CD4-positive, alpha-beta memory T cell (primary cell): ENCODE measurements at places on chromosomes 1 and 21. TPM values are rescaled to one million over a fixed set of nuclear protein-coding genes. Genes with fewer than 3 reads are reported as not detected.
A peak's percentile ranks its signal among the peaks of the same experiment; 100 is the strongest.

- no peaks in the 10 kb centered on the region for H3K27me3 ChIP-seq
- H3K4me1 ChIP-seq, result no peaks in the 10 kb centered on the region
- no peaks in the 10 kb centered on the region for H3K36me3 ChIP-seq
- DNase-seq, result no peak
These were observed 184.0 kb upstream of the C1orf174 start for GRCh38 chr1:4084048-4084431.

- DNase-seq, result no peak
- no peaks in the 10 kb centered on the region for H3K36me3 ChIP-seq
- H3K4me1 ChIP-seq, result no peaks in the 10 kb centered on the region
- no peaks in the 10 kb centered on the region for H3K27me3 ChIP-seq
These were observed 109.1 kb upstream of the HOOK1 start for GRCh38 chr1:59705466-59706302.

DNA sequence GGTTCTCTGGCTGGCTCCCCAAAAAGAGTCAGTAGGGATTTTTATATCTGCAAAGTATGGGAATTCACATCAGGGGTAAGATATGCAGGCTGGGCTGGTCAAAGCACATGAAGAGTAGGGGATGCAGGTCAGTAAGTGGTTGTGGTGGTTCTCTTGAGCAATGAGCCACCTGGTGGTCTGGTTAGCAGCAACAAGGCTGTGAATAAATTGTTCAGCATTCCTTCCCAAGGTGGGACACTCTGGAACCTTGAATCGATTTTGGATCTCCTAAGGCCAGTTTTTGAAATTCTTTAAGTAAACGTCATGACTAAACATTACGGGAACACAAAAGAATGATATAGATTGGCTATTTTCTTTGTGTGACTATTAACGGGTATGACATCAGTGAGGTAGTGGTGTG lies 563.0 kb upstream of the NEGR1 start:
- no peaks in the 10 kb centered on the region for H3K27me3 ChIP-seq
- H3K36me3 ChIP-seq, result no peaks in the 10 kb centered on the region
- no peak for DNase-seq
- H3K4me3 ChIP-seq, result no peak overlapping the region
- no peak overlapping the region for H3K27ac ChIP-seq
- H3K4me1 ChIP-seq, result no peaks in the 10 kb centered on the region

GRCh38 chr1:69305621-69306020 lies 262.1 kb upstream of the LRRC7 start:
- H3K4me3 ChIP-seq, result no peak overlapping the region
- H3K27me3 ChIP-seq, result no peaks in the 10 kb centered on the region
- no peak for DNase-seq
- no peak overlapping the region for H3K27ac ChIP-seq

DNA sequence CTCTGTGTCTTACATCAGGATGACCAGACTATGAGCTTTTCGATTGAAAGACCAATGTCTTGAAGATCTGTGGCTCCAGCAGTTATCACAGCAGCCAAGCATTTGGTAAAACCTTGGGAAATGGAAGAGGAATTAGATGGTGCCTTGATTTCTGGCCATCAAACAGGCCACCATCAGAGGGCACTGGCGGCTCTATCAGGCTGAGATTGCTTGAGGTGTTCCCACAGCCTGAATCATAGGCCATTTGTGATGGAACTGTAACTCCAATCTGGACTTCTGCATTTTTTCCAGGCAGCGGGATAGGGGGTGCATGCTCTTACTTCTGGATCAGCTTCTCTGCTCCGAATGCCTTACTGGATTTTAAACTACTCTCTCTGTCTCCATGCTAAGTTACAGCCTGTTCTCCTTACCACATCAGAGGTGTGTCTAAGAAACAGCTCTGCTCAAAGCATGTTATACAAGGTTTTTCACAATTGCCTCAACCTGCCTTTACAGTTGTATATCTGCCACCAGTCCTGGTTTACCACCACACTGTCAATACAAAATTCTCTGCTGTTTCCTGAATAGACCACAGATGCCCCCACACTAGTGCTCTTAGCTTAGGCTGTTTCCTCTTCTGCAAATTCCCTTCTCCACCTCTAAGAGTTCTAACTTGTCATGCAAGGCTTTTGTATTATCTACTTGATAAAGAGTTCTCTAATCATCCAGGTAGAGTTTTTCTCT lies 180.9 kb downstream of the PTGER3 start:
- H3K36me3 ChIP-seq, result no peaks in the 10 kb centered on the region
- no peaks in the 10 kb centered on the region for H3K4me1 ChIP-seq
- no peak overlapping the region for H3K27ac ChIP-seq

DNA sequence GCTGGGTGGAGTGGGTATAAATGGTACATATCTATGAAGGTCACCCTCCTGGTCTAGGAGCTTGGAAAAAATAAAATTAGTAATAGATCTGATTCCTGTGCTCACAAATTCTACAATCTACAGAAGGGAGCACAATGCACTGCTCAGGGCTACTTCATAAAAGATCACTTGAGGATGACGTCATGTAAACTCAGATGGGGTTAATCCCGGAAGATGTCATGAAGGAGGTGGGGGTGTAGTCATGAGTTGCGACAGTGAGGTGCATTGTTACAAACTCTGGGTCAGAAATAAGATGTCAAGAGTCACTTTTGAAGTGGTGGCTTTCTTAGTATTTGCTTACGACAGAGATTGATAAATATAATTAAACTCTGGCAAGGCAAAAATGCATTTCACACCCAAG lies 68.2 kb downstream of the LHX9 start:
- H3K27me3 ChIP-seq, result no peaks in the 10 kb centered on the region
- H3K36me3 ChIP-seq, result no peaks in the 10 kb centered on the region
- H3K4me3 ChIP-seq, result no peak overlapping the region

DNA sequence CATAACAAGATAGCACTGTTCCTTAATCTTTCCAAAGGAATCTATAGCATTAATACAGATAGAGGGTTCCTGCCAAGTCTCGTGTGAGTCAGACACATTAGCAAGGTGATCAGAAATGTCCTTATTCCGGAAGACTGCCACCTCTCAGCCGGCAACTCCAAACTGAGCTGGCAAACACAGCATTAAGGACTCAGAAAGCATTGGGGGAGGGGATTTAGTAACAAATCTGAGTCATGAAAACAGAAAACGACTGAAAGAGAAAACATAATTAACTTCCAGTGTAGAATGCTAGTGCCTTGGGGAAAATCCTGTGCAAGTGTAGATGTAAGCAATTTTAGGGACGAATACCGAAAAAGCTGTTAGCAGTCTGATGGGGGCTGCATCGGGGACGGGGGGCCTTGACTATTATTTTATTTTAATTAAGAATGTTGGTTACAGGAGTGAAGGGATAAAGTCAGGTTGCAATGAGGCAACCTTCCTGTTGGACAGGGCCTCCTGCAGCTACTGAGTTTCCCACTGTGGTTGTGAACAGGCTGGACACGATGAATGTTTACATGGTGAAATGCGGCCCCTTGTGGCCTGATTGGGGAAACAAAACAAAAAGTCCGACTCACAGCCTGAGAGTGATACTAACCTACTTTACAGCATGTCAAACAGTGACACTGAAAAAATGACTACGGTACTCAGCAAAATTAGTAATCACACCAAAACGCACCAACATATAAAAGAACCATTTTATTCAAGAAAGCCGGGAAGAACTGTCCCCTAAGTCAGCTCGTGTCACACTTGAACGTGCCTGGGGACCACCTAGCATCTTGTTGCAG lies 20.7 kb downstream of the MIS18A start:
- no peaks in the 10 kb centered on the region for H3K36me3 ChIP-seq
- peaks cover 4% of the 10 kb centered on the region for H3K27me3 ChIP-seq
- no peaks in the 10 kb centered on the region for H3K4me1 ChIP-seq

GRCh38 chr1:37794372-37795339 lies 1.0 kb downstream of the MANEAL start:
- no peak for DNase-seq
- no peaks in the 10 kb centered on the region for H3K36me3 ChIP-seq
- peaks cover 13% of the 10 kb centered on the region for H3K4me1 ChIP-seq
- H3K27me3 ChIP-seq, result no peaks in the 10 kb centered on the region
- no peak overlapping the region for H3K4me3 ChIP-seq

GRCh38 chr1:15176898-15177665 lies 23.5 kb downstream of the TMEM51 start:
- peaks cover 6% of the 10 kb centered on the region for H3K4me1 ChIP-seq
- H3K27me3 ChIP-seq, result no peaks in the 10 kb centered on the region
- DNase-seq, result no peak
- H3K36me3 ChIP-seq, result no peaks in the 10 kb centered on the region
- no peak overlapping the region for H3K27ac ChIP-seq
- no peak overlapping the region for H3K4me3 ChIP-seq

- H3K4me1 ChIP-seq, result no peaks in the 10 kb centered on the region
- H3K27me3 ChIP-seq, result no peaks in the 10 kb centered on the region
- H3K27ac ChIP-seq, result no peak overlapping the region
- no peak for DNase-seq
- H3K4me3 ChIP-seq, result no peak overlapping the region
These were observed 108.0 kb downstream of the PGBD5 start for GRCh38 chr1:230317823-230318819.

DNA sequence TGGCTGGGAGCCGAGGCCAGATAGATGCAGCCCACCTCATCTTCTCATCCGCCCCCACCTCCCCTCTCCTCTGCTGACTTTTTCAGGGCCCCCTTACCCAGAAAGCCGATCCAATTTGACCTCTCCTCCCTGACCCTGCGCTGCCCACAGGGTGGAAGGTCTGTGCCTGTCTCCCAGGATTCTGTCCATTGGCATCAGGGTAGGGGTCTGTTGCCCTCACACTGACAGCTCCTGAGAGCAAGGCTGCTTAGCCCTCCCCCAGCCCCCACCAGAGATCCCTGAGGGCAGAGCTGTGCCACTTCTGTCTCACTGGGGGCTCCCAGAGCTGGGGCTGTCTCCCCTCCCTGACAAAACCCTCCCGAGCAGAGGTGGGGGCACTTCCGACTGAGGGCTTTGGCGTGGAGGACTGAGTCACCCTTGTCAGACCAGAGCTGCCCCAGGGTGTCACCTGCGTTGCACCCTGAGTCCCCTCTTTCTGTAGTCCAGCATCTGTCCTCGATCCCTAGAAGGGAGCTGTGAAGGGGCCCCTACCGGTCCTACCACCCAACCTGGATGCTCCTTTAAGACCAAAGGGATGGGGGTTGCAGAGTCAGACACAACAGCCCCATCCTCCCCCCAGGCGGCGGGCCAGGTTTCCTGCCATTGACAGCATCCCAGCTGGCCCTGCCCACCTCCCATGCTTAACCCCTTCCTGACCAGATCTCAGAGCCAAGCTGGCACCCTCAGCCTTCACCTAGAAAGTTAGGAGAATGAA lies 2.4 kb upstream of the FAM110D start:
- no peaks in the 10 kb centered on the region for H3K4me1 ChIP-seq
- H3K36me3 ChIP-seq, result no peaks in the 10 kb centered on the region
- DNase-seq, result no peak
- no peak overlapping the region for H3K4me3 ChIP-seq
- no peaks in the 10 kb centered on the region for H3K27me3 ChIP-seq
- no peak overlapping the region for H3K27ac ChIP-seq

DNA sequence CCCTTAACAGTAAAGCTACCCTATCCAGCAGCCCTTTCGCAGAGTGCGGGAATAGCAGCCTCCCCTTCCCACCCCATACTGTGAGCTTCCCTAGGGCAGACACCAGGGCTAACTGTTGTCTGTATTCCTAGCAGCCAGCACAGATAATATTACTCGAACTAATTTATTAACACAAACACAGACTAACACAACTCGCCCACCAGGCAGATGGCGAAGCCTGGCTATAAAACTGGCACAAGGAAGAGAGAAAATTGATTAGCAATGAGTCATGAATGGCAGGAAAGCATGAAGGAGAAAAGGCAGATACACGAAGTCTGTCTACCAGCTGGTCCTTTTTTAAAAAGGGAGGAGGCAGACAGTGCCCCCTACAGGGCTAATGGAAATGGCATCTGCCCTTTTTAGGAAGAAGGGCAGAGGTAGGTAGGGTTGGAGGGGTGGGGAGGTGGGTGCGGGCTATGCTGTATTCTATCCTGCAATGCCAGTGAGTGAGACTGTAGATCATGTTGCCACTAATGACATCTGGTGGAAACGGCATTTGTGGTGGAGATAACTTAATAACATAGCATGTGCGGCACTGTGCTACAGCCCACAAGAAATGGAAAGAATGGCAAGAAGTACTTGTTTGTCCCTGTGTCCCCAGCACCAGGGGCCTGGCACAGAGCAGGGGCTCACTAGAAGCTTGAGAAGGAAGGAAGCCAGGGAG lies 30.6 kb upstream of the CTPS1 start:
- H3K27me3 ChIP-seq, result peaks cover 5% of the 10 kb centered on the region
- H3K36me3 ChIP-seq, result no peaks in the 10 kb centered on the region
- DNase-seq, result peak; percentile 34
- no peak overlapping the region for H3K4me3 ChIP-seq
- no peaks in the 10 kb centered on the region for H3K4me1 ChIP-seq
- H3K27ac ChIP-seq, result no peak overlapping the region

- H3K27me3 ChIP-seq, result no peaks in the 10 kb centered on the region
- no peak overlapping the region for H3K27ac ChIP-seq
- H3K4me3 ChIP-seq, result no peak overlapping the region
These were observed 9.9 kb upstream of the IFNGR2 start for GRCh38 chr21:33393348-33393747.

DNA sequence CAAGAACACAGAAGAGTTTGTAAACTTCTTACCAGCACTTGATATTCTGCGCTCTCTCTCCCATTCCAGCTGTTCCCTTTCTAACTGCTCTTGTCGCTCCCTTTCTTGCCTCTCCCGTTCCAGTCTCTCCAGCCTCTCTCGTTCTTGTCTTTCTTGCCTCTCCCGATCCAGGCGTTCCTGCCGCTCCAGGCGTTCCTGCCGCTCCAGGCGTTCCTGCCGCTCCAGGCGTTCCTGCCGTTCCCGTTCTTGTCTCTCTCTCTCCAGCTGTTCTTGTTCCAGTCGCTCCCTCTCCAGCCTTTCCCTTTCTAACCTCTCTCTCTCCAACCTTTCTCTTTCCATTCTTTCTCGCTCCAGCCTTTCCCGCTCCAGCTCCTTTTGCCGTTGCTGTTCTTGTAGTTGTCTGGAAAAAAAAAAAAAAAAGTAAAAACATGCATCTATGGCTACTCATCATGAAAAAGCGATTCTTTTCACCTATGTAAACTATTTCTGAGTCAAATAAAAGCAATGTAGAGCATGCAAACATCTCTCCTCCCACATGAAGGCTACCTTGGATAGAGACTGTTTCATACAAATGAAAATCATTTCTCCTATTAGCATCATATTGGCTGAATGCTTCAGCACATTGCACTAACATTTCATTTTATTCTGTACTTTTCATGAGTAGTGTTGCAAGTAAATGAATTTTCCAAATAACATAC lies 91.5 kb upstream of the LBR start:
- no peak for DNase-seq
- H3K4me1 ChIP-seq, result no peaks in the 10 kb centered on the region
- H3K36me3 ChIP-seq, result no peaks in the 10 kb centered on the region
- H3K27ac ChIP-seq, result no peak overlapping the region
- H3K27me3 ChIP-seq, result no peaks in the 10 kb centered on the region

- no peaks in the 10 kb centered on the region for H3K4me1 ChIP-seq
- no peak overlapping the region for H3K27ac ChIP-seq
- no peaks in the 10 kb centered on the region for H3K36me3 ChIP-seq
- no peaks in the 10 kb centered on the region for H3K27me3 ChIP-seq
These were observed 259.8 kb upstream of the NR5A2 start for GRCh38 chr1:199767700-199768099.

The MFSD2A gene
- total RNA-seq, result 0.38 TPM

The CYP4A22 gene
- not detected for total RNA-seq

The PGBD5 gene
- not detected for total RNA-seq

The EVA1C gene
- 17.2 TPM for total RNA-seq

The S100A7A gene
- total RNA-seq, result not detected

The SNX7 gene
- total RNA-seq, result 0.83 TPM

The CELA3B gene
- not detected for total RNA-seq
